ENCODE measurements at places on chromosomes 16 and 17.

- no peak for DNase-seq
Measured at GRCh38 chr16:85227946-85228862, 115.9 kb upstream of the CIBAR2 start.

DNA sequence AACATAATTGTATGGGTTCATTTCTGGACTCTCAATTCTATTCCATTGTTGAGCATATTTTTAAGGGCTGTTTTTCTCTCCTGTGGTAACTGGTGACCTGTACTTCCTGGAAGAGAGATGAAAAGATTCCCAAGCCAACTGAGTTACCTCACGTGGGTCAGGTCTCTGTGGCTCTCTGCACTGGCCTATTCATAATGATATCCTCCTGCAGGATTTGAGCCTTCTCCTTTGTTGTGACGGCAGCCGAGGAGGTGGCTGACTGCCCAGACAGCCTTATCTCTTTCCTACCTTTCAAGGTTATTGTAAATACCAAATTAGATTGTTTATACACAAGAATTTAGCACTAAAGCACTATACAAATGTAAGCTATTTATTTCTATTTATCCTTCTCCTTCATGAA lies 2.7 kb upstream of the ACE start:
- DNase-seq, result no peak

- no peak for DNase-seq
Measured at GRCh38 chr17:31007695-31008373, 37.0 kb downstream of the RNF135 start.

DNA sequence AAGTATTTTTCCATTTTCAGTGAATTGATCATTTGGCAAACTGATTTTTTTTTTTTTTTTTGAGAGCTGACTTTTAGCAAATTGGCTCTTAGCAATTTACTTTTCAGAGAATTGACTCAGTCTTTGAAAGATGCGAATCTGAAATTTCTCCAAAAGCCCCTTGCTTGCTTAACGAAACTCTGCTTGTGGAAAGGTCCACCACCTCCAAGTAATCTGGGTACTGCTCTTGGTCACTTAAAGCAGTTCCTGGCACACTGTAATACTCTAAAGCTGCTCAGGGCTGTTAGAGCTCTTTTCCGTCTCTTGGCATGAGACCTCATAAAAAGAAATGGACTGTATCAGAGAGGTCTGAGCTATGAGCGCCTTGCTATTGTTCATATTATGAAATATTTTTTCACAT lies 2.9 kb downstream of the GSDMB start:
- no peak for DNase-seq

DNA sequence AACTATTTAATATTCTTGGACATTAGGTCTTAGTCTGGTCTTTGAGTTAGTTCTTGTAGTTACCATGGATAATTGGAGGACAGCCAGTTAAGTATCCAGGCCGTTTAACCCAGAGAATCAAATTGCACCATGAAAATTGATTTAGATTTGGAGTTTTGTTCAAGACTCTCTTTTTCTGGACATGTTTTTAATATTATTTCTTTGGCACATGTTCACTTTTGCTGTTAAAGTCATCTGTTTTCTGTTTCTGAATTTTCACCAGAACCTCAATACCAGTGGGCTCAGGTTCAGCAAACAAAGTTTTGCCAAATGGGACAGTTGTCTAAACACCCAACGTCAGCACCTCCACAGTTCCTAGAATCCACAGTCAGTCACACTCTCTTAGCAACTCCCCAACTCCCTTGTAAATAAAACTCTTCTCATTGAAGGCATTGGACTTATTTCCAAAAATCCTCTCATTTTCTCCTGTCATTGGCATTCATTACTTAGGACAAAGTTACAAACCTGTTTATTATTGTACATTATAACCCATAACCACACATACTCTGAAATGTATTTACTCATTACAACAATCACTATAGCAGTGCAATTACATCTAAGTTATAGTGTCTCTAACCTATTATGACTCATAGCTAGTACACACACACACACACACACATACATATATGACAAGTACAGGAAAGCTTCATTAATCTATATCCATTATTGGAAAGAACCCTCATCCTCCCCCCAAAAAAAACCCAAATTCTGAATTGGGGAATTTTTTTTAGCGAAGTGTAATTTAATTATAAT lies 33.5 kb upstream of the DNAH9 start:
- DNase-seq, result no peak

- no peak for DNase-seq
Measured at GRCh38 chr17:58092797-58093385, 9.7 kb downstream of the DYNLL2 start.

DNA sequence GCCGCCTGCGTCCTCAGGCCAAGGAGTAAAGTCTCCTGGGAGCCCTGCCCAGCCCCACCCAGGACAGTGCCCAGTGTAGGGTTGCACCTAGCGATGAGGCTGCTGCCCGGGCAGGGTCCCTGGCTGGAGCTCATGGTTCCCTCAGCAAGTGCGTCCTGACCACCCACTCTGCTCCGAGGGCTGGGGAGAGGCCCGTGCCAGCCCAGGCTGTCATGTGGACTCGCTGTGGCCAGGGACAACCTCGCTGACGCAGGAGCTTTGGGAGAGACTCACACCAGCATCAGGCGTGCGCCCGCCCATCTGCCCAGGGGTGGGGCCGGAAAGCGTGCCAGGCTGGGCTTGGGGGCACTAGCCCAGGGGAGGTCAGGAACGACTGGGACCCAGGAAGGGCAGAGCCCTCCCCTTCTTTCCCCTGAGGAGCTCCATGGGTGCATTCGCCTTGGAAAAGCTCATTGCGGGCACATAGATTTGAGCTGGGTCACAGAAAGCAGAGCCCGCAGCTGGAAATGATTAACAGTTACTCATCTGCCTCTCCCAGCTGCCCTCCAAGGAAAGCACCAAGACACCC lies 19.7 kb downstream of the DPEP1 start:
- no peak for DNase-seq

DNA sequence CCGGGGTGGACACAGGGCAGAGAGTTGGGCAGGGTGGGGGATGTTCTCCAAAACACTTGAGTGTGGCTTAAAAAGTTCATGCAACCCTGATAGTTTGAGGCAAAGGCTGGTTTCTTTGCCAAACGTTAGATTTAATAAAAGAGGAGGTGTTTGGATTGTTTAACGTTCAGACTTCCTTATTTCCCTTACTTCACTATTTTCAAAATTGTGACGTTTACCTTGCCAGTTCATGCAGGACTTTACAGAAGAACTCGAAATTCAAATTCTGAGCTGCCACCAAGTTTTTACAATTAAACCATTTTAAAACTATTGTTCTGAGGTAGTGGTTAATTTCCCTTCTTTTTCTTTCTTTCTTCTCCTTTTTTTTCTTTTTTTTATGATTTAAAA lies 5.5 kb downstream of the SEC14L1 start:
- DNase-seq, result no peak

- DNase-seq, result no peak
Measured at GRCh38 chr17:50033316-50033715, 22.6 kb upstream of the ITGA3 start.

- no peak for DNase-seq
Measured at GRCh38 chr16:81384006-81384405, 60.6 kb upstream of the CMIP start.

GRCh38 chr16:5046914-5047313 lies 13.2 kb upstream of the NAGPA start:
- no peak for DNase-seq

DNA sequence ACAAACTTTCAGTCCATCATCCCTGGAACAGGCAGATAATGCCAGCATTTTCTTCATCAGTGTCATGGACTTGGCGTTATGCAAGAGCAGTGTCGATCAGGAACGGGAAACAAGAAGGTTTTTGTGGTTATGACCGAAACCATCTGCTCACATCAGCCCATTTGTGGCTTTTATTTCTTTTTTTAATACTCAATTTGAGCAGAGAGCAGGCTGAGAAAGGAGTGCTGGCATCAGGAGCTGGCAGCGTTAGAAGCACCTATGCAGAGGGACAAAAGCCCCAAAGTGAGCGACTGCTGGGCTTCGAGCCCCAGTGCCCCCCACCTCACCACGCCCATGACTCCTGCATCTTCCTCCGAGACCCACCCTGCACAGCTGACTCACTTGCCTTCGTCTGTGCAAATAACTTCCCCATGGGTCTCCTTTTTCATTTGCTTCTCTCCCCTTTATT lies 16.2 kb upstream of the CD300E start:
- DNase-seq, result no peak

DNA sequence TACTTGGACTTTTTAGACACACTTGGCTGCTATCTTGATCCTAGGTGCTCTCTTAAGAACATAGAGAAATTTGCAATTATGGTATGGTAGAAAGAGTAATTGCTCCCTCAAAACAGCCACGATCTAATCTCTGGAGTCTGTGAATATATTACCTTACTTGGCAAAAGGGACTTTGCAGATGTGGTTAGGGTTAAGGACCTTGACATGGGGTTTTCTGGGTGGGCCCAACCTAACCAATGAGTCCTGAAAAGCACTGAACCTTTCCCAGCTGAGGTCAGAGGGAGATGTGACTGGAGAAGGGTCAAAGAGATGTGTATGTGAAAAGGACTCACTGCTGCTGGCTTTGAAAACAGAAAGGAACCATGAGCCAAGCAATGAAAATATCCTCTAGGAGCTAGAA lies 26.7 kb upstream of the MED13 start:
- DNase-seq, result no peak

GRCh38 chr17:72531729-72532128 lies 410.9 kb downstream of the SOX9 start:
- DNase-seq, result no peak

- DNase-seq, result no peak
Measured at GRCh38 chr17:79341816-79342215, 267.2 kb downstream of the ENGASE start.

GRCh38 chr17:17877529-17878358 lies 41.0 kb upstream of the SREBF1 start:
- DNase-seq, result peak; percentile 27

DNA sequence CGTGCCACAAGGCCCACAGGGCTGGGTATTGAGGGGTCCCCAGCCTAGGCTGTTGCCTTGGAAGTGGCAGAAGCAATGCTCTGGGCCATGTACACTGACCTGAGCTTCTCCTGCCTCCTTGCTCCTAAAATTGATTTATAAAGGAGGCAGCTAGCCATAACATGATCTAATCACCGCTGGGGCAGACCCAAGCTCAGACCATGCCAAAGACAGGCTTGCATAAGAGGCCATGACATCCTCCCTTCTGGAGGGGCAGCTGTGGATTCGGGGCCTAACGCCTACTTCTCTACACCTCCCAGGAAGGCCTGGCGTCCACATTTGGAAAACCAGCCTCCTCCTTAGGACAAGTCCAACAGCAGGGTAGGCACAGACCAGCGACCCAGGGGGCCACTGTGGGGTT lies 12.3 kb downstream of the HSD11B2 start:
- DNase-seq, result no peak

- no peak for DNase-seq
Measured at GRCh38 chr16:55470533-55471371, 8.2 kb upstream of the MMP2 start.

Data from esophagus squamous epithelium (tissue), 5 donors.